ENCODE measurements at places on chromosomes 1 and 21. TPM values are rescaled to one million over a fixed set of nuclear protein-coding genes. Genes with fewer than 3 reads are reported as not detected.

Gene RHD
- 0.10 TPM for polyA plus RNA-seq

Gene TNNT2
- not detected for polyA plus RNA-seq

Gene SELL
- 0.05 TPM for polyA plus RNA-seq

Gene LCA5L
- polyA plus RNA-seq = 1.1 TPM

Gene LCE3D
- polyA plus RNA-seq = not detected

Gene HPDL
- 0.38 TPM for polyA plus RNA-seq

Gene CBS
- polyA plus RNA-seq = 79.9 TPM

Gene RIPPLY3
- 0.22 TPM for polyA plus RNA-seq

Gene TFB2M
- 10.9 TPM for polyA plus RNA-seq

Gene GPR161
- polyA plus RNA-seq = 20.4 TPM

Gene RGS8
- not detected for polyA plus RNA-seq

Gene LMX1A
- not detected for polyA plus RNA-seq

Gene C1orf141
- polyA plus RNA-seq = not detected

Gene GFI1
- polyA plus RNA-seq = 0.04 TPM

Gene OLIG2
- not detected for polyA plus RNA-seq
